Hepatocyte (in vitro differentiated cells): ENCODE measurements at places on chromosomes 6 and 20. TPM values are rescaled to one million over a fixed set of nuclear protein-coding genes. Genes with fewer than 3 reads are reported as not detected.

Gene KDM1B
- 7.8 and 9.1 TPM in 2 replicates for total RNA-seq

Gene BAK1
- total RNA-seq: 18.6 and 24.0 TPM in 2 replicates

Gene MAFB
- total RNA-seq: 3.4 and 3.7 TPM in 2 replicates

Gene SLC52A3
- 0.33 and 0.80 TPM in 2 replicates for total RNA-seq

Gene SASH1
- total RNA-seq: 5.3 and 7.8 TPM in 2 replicates

Gene EFCAB8
- 0.53 TPM in 1 of 2 replicates, not detected in the other for total RNA-seq

Gene MATN4
- total RNA-seq: 0.57 TPM in 1 of 2 replicates, not detected in the other

Gene PTGIS
- total RNA-seq: 22.5 and 26.1 TPM in 2 replicates

Gene OPN5
- total RNA-seq: not detected in 2 replicates

Gene SIRPB1
- total RNA-seq: 0.12 and 0.97 TPM in 2 replicates

Gene SSTR4
- total RNA-seq: 0.24 and 0.53 TPM in 2 replicates

Gene CBFA2T2
- total RNA-seq: 29.2 and 31.1 TPM in 2 replicates

Gene WFDC2
- total RNA-seq: 12.6 and 16.7 TPM in 2 replicates

Gene ANGPT4
- not detected in 2 replicates for total RNA-seq

Gene C20orf141
- total RNA-seq: not detected in 2 replicates

Gene PIGU
- total RNA-seq: 19.3 and 26.1 TPM in 2 replicates

Gene HLA-DOA
- total RNA-seq: 1.4 and 2.0 TPM in 2 replicates

Gene TEAD3
- 20.4 and 26.3 TPM in 2 replicates for total RNA-seq

Gene PRKN
- total RNA-seq: 2.3 and 2.8 TPM in 2 replicates

Gene TMEM244
- not detected in 2 replicates for total RNA-seq

Gene SLC26A8
- 0.48 TPM in 1 of 2 replicates, not detected in the other for total RNA-seq

Gene SRMS
- total RNA-seq: not detected in 2 replicates

Gene IL17F
- not detected in 2 replicates for total RNA-seq

Gene CPXM1
- total RNA-seq: 47.9 and 57.8 TPM in 2 replicates

Gene MACROD2
- 3.1 and 4.8 TPM in 2 replicates for total RNA-seq

Gene TP53INP2
- total RNA-seq: 4.9 and 8.6 TPM in 2 replicates

Gene MCHR2
- 0.27 TPM in 1 of 2 replicates, not detected in the other for total RNA-seq

Gene VNN1
- total RNA-seq: 1.2 and 1.4 TPM in 2 replicates

Gene HLA-DPA1
- total RNA-seq: 2.6 and 5.3 TPM in 2 replicates

Gene CTAGE9
- 0.20 and 0.80 TPM in 2 replicates for total RNA-seq

Gene CABLES2
- 8.6 and 12.0 TPM in 2 replicates for total RNA-seq

Gene TMX4
- 25.7 and 27.5 TPM in 2 replicates for total RNA-seq

Gene RRAGD
- 22.5 and 28.1 TPM in 2 replicates for total RNA-seq

Gene SLC13A3
- total RNA-seq: 1.8 and 2.4 TPM in 2 replicates

Gene BPIFA1
- total RNA-seq: not detected in 2 replicates

Gene MYH7B
- total RNA-seq: 0.07 TPM in 1 of 2 replicates, not detected in the other

Gene CCN5
- total RNA-seq: 0.12 and 0.53 TPM in 2 replicates

Gene TMEM200A
- total RNA-seq: 28.5 and 32.9 TPM in 2 replicates
